ENCODE measurements at places on chromosomes 2 and 18. TPM values are rescaled to one million over a fixed set of nuclear protein-coding genes. Genes with fewer than 3 reads are reported as not detected.

CNDP1 gene
- polyA plus RNA-seq, result 0.14 TPM

COL4A3 gene
- polyA plus RNA-seq, result 0.27 TPM

MATN3 gene
- polyA plus RNA-seq, result 1.0 TPM

ANKRD30BL gene
- polyA plus RNA-seq, result not detected

SPC25 gene
- 14.1 TPM for polyA plus RNA-seq

C18orf32 gene
- polyA plus RNA-seq, result 11.1 TPM

L3MBTL4 gene
- polyA plus RNA-seq, result 1.6 TPM

SRD5A2 gene
- not detected for polyA plus RNA-seq

SCN3A gene
- 0.90 TPM for polyA plus RNA-seq

CYP1B1 gene
- polyA plus RNA-seq, result 3.8 TPM

CARF gene
- polyA plus RNA-seq, result 6.2 TPM

AKAIN1 gene
- 0.39 TPM for polyA plus RNA-seq

EVA1A gene
- polyA plus RNA-seq, result 10.8 TPM

COL3A1 gene
- polyA plus RNA-seq, result 6,568 TPM

KCNK3 gene
- 5.8 TPM for polyA plus RNA-seq

LYPD1 gene
- polyA plus RNA-seq, result 13.0 TPM

USP34 gene
- 125 TPM for polyA plus RNA-seq

NT5DC4 gene
- not detected for polyA plus RNA-seq

HOXD1 gene
- 0.85 TPM for polyA plus RNA-seq

AQP4 gene
- 0.40 TPM for polyA plus RNA-seq

CDH7 gene
- 0.68 TPM for polyA plus RNA-seq

CNGA3 gene
- 0.57 TPM for polyA plus RNA-seq

TTLL4 gene
- polyA plus RNA-seq, result 23.0 TPM

SNTG2 gene
- polyA plus RNA-seq, result 0.54 TPM

GPN1 gene
- polyA plus RNA-seq, result 37.8 TPM

SMPD4 gene
- polyA plus RNA-seq, result 34.5 TPM

PRSS56 gene
- polyA plus RNA-seq, result not detected

GALNT5 gene
- polyA plus RNA-seq, result 3.0 TPM

Measured in muscle of arm (tissue), 14 donors.